NCI-H146 (cell line): ENCODE measurements at places on chromosomes 1 and 21.

GRCh38 chr1:43258370-43258769 is 11.4 kb upstream of the TMEM125 start:
- DNase-seq = no peak

DNA sequence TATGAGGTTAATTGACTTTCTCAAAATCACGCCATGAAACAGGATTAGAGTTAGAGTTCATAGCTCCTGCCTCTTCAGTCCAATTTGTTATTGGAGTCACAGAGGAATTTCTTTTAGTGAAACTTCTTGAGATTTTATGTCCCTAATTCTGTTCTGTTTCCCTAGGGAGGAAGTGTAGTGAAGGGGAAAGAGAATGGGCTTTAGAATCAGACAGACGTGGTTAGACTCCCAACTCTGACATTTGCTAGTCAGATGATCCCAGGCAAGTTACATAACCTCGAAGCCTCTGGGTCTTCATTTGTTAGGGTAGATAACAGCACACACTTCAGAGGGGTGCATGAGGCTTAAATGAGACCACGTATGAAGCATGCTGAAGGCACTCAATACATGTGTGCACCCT is 83.9 kb downstream of the ASTN1 start:
- DNase-seq = no peak

DNA sequence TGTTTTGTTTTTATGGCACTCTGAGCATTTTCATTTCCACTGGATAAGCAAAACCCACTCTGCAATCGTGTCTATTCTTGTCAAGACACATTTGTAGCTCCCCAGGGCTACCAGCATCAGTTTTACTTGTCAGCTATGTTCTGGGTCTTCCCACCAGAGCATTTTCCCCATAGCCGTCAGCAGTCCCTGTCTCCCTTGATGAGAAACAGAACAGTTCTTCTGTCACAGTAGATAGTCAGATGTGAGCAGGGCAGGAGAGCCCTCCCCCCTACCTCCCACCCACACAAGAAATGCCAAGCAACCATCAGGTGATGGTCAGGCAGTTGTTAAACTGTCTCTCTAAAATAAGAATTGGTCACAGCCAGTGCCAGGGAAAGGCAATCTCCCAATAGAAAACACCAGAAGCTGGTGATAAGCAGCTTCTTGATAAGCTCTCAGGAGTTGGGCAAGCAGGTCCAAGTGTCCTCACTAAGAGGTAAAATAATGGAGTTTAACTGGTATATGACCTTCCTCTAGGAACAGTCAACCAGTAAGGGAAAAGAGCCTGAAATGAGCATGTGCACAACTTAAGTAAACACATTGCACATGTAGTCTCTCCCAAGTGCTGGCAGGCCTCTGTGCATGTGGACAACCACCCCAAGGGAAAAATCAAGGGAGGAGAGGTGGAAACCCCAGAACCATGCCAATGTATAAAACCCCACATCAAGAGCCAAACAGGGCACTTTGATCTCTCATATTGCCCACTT is 208.2 kb downstream of the S1PR1 start:
- DNase-seq = no peak

DNA sequence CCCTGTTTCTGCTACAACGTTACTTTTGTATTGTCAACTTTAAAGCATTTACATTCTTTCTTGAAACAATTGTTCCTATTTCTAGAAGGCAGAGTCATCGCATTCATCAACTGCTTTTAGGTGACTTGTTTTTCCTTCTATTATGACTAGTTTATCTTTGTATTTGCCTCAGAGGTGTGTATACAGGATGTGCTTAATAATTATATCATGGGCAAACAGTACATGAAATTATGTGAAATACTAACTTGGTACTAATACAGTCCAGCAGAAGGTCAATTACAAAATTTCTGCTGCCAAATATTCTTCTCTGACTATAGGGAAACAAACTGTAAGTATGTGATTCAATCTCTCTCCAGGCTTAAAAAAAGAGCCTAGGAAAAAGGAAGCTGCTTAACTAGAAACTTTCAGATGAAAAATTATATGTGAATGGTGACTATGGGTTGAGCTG is 101.6 kb downstream of the C4BPA start:
- no peak for DNase-seq

GRCh38 chr1:14899686-14900085 is 253.9 kb upstream of the TMEM51 start:
- DNase-seq = no peak

DNA sequence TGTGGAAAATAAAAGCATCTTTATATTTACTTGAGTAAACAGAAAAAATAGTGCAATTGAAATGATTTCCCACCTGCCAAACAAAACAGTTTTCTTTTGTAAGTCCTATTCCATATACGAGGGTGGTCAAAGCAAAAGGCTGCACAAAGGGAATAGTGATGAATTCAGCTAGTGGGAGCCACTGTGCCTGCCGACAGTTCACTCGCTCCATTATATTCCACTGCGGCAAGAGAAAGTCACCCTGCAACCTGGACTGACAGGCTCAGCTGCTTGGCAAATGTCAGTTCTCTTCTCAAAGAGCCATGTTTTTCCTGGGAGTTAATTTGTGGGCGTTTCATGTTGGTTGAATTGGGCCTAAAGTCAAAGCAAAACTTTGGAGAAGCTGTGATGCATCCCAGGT is 145.4 kb downstream of the LMO4 start:
- DNase-seq = no peak

- no peak for DNase-seq
These were observed 189.6 kb downstream of the PLPP3 start for GRCh38 chr1:56389813-56390212.

DNA sequence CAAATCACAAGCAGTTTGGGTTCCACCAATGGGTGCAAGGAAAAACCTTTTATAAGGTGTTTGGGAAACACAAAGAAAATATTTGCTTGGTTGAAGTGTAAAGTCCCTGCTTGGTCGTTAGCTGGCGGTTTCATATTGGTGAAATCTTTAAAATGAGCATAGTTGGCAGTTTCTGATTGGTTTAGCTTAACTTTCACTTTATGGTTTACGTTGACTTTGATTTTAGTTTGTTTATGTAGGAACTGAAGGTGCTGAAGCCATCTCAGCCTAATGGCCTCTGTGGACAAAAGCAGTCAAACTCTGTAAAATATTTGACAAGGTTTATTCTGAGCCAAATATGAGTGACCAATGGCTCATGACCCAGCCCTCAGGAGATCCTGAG is 76.6 kb upstream of the PPM1J start:
- DNase-seq = no peak

GRCh38 chr1:52637946-52638345 is 5.0 kb downstream of the SHISAL2A start:
- DNase-seq = no peak

GRCh38 chr1:204227351-204227750 is 13.6 kb upstream of the GOLT1A start:
- DNase-seq = no peak

DNA sequence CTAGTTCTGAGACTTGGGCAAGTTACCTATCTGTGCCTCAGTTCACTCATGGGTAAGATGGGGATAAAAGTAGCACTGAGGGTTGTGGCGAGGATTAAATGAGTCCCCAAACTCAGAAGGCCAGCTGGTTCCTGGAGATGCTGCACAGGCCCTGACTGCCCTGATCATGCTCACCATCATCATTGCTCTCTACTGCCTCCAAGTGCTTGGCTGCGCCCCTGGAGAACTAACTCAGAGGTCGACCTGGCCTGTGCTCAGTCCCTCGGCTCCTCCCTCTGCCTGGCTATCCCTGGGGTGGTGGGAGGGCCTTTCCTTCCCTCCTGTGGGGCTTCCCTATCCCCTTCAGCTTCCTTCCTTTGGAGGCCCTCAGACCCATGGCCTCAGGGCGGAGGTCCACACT is 5.6 kb downstream of the SLC5A9 start:
- no peak for DNase-seq

- DNase-seq = no peak
These were observed 99.5 kb upstream of the TSPAN2 start for GRCh38 chr1:115188680-115189395.

DNA sequence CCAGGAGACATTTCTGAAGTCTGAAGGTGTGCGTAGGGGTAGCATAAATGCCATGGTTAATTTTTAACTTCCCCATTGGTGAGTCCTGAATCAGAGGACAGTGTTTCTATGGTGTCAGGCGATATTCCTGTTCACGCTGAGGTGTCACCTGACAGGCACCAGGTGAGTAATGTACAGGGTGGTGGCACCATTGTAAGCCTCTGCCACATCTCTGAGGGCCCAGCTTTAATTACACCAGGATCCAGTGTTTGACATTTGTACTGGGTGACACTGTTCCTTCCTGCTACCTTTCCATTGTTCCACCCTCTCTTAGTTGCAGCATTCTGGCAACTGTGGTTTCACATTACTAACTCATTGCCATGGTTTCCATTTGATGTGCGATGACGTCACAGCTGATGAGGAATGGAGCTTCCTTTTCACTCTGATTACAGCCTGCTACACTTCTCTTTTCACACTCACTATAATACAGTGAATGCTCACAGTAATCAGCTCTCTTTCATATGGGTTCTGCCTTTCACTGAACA is 40.6 kb upstream of the MARK1 start:
- DNase-seq = peak; percentile 29

DNA sequence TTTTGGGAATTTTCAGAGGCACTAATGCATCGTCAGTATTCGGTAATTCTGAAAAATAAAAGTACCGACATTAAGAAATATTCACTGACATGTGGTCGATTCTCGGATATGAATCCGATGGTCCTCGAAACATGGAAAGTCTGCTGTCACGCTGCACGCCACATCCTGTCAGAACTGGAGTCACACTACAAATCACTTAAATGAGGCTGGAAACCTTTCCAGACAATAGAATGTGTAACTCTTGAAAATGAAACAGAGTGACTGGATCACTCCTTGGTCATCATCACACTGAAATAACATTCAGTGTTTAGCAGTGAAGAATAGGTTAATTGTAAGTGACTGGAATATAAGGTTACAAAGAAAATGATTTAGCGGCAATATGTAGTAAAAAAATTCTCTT is 620.1 kb upstream of the ADAMTS5 start:
- DNase-seq = no peak

- DNase-seq = no peak
These were observed 919 bp upstream of the CELSR2 start for GRCh38 chr1:109248444-109248796.

- no peak for DNase-seq
These were observed 16.8 kb downstream of the RIPK4 start for GRCh38 chr21:41750051-41750450.
